ENCODE measurements at places on chromosomes 12 and 14.

GRCh38 chr12:12983420-12984035 lies 16.5 kb downstream of the HEBP1 start:
- DNase-seq, result no peak

DNA sequence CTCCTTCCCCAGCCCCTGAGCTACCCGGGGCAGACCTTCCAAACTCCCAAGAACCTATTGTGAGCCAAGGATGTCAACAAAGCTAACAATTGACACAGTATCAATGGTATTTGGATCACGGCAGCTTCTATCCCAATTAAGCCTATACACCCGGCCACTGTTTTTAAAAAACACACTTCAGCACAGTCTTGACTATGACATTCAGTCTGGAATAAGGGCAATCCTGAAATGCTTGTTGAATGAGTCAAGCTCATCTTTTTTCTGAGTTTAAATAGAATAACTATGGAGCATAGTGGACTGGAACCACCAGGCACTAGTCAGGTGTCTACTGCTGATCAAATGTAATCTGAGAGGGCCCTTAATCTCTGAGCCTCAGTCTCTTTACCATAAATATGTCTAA lies 5.7 kb downstream of the DENND5B start:
- DNase-seq, result no peak

DNA sequence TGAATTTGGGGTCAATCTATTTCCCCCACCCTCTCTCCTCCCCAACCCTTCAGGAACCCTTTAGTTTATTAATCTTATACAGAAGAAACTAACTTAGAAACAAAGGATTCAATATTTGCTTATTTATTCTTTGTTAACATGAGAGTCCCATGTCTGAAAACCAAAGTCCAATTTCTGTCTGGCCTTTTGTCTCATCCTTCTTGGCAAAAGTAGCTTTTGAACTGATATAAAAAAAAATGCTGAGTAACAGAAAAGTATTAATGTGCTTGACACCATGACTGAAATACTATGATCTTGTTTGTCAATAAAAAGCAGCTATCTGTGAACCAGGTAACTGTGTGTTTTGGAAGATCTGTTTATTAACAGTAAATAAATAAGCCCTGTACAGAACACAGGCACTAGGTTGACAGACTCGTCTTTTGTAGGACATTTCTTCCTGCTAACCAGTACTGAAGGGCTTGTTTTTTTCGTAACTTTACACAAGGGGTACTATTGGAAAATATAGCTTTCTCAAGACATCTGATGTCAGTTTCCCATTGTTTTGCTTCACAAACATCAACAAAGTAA lies 10.8 kb downstream of the PIGH start:
- no peak for DNase-seq

GRCh38 chr12:117109943-117110635 lies 10.9 kb upstream of the TESC start:
- no peak for DNase-seq

DNA sequence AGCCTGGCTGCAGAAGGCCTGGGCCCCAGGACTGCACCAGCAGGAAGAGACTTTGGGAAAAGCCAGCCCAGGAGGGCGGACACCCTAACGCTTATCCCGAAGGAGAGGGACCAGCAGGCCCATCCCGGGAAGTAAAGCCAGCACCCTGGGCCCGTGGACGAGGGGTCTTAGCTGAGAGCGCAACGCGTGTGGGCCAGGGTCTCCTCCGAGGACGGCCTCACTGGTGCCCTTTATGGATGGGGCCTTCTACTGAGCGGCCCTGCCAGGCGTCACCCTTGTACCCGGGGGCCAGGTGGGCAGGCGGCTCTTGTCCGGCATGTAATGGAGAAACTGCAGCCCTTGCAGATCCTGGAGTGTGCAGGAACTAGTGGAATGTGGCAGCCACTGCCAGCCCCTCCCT lies 14.1 kb downstream of the TEDC1 start:
- no peak for DNase-seq

GRCh38 chr14:92644171-92644969 lies 104.1 kb downstream of the LGMN start:
- DNase-seq, result no peak

Data from stimulated activated CD4-positive, alpha-beta T cell treated with anti-CD3 and anti-CD28 coated beads, TNF-alpha, amount 100 ng/mL, for 1 hour (primary cell).